8988T (cell line): ENCODE measurements at places on chromosomes 7 and 10.

DNA sequence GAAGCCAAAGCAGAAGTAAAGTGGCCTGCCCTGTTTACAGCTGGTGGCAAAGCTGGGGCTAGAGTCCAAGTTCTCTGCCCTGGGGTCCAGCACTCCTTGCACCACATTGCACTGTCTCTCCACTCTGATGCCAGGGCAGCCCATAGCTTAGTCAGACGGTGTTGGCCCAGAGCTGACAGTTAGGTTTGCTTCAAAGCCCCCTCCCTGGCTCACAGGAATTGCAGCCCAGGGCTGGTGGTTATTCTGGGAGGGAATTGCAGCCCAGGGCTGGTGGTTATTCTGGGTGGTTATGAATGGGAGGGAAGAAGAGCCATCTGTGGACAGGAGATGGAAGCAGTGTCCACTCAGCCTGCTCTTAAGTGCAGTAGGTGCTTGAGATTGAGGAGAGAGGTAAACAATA is 88.9 kb downstream of the SCRN1 start:
- no peak for DNase-seq

- peak; percentile 28 for DNase-seq
Measured at GRCh38 chr7:149147752-149148653, 750 bp downstream of the ZNF398 start.

DNA sequence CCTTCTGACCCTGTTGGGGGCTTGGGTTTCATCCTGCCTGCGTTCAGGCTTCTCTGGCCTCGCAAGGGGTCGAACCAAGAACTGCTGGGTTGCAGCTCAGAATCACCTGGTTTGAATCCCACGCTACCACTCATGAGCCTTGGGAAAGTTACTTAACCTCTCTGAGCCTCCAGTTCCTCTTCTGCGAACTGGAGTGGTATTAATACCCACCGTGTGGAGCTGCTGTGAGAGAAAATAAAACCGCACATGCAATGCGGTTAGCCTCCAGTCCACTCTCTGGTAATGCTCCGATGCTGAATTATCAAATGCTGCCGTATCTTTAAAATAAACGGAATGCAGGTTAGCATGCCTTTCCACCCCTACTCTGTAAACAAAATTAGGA is 171.9 kb downstream of the ARHGAP12 start:
- no peak for DNase-seq

GRCh38 chr10:30028006-30028737 is 31.2 kb downstream of the JCAD start:
- no peak for DNase-seq

DNA sequence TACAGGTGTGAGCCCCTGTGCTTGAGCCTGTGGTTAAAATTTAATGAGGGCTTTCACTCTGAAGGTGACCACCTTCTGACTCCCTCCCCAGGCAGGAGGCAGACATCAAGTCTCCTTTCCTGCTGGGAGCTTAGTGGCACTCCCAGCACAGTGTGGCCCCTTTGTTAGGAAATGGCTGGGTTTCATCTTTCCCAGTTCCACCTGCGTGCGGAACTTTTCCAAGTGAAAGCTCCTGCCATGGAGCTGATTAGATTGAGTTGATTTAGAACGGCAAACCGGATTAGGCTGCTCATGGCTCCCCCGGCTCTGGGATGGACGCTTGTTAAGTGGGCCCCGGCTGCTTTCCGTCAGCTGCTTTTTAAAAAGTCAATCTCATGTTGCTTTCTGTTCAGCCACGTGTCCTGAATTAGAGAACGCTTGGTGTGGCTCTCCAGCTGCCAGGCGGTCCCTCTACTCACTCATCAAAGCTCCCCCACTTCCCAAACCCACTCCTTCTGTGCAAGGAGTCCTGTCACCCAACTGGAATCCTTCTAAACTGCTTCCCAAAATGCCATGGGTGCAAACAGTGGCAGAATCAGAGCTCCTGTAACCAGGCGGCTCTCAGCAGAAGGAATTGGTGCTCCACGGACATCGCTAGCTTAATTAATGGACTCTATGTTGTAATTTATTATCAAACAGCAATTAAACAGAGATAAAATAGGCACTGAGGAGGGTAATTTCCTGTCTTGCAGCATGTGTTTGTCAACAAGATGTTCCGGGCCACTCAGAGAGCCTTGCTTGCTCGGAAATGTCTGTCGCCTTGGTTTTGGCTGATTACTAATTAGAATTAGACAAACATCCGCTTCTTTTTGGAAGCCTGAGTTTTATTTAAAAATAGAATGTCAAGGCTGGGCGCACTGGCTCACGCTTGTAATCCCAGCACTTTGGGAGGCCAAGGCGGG is 551.2 kb downstream of the GALNT17 start:
- DNase-seq: no peak

DNA sequence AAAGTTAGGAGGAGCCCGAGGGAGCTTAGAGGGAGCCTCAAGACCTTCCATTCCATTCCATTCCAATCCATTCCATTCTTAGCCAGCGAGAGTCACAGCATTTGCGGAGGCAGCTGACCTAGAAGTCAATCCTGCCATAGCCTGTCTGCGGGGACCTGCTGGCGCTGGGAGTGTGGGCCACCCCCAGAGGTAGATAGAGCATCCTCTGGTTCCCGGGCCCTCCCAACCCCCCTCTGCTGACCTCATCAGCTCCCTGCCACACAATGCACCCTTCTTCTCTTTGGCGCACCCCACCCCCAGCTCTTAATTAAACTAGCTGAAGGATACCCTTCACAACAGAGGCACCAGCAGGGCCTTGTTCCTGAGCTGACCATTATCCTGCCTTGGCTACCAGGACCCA is 152.5 kb upstream of the ZMIZ1 start:
- no peak for DNase-seq

DNA sequence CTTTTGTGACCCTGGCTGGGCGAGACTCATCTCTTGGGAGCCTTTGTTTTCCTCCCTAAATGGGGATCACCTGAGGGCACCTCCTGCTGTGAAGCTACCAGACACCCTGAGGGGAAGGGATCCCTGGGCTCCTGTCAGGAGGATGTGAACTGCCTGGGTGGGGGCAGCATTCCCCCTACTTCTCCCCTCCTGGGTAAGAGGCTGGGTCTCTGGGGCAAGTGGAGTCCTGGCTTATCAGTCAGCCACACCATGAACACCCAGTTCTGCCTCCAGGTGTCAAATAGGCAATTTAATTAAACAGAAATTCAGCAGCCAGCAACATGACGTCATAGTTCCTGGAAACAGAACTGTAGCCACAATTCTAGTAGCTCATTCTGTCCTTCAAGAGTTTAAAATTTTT is 97.7 kb upstream of the RET start:
- DNase-seq: no peak

- DNase-seq: no peak
Measured at GRCh38 chr10:6592080-6592479, 12.0 kb upstream of the PRKCQ start.

DNA sequence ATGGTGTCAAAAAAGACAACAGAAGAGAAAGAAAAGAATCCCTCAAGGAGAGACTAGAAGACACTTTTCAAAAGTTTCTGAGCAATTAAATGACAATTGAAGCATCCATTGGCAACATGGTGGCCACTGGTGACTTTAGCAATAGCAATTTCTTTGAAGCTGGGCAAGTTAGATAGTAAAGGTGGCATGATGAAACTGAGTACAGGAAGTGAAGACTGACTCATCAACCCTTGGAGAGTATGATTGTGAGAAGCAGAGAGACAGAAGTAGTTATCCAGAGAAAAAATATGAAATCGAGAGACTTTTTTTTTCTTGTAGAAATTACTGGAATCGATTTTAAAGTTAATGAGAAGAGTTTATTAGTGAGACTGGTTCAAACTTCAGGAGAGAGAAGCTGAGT is 52.5 kb downstream of the DGKB start:
- no peak for DNase-seq

DNA sequence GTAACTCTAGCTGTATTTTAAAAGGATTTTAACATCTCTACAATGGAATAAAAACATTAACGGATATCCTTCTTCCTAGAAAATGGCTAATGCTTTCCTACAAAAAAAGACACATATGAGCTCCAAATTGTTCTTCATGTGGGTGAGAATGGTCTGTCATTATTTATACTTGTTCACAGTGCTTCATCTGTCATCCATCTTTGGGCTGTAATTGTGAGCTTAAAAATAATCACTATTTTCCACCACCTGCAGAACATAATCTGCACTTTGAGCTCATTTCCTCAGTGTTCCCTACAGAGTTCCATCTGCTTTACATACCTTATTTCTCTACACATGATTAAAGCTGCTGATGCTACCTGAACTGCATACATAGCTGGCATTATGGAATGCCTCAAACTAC is 979.1 kb upstream of the C7orf33 start:
- DNase-seq: no peak

DNA sequence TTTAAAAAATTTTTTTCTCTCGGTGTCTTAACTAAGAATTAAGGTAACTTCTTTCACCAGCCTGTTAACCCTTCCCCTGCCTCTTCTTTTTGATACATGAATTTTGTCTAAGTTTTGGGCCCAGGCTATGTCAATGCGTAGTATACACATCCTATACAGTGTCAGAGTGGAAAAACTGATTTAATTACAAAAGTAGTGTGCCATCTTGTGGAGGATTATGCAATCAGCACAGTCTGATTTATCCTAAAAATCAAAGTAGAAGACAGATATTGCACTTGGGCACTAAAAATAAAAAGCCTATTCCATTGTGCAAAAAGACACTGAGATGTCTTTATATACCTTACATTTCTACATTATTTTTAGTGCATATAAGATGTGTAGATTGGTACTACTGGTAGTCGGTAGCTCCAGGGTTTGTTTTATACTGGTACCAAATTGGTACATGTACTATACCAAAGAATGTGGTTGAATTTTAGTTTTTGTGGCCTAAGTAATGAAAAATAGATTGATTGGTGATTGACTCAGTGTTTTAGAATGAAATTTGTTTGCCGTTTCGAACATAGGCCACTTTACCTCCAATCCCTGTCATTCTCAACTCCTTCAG is 96.6 kb downstream of the MKLN1 start:
- no peak for DNase-seq

GRCh38 chr10:108908096-108908495 is 1015.2 kb downstream of the XPNPEP1 start:
- no peak for DNase-seq
